Naive thymus-derived CD4-positive, alpha-beta T cell (primary cell): ENCODE measurements at places on chromosomes 4 and X. TPM values are rescaled to one million over a fixed set of nuclear protein-coding genes. Genes with fewer than 3 reads are reported as not detected.

Gene TMEM185A
- 17.0 TPM for total RNA-seq

Gene ZFYVE28
- 15.9 TPM for total RNA-seq

Gene AREG
- total RNA-seq, result 30.5 TPM

Gene PCDH7
- not detected in 2 replicates for total RNA-seq

Gene SHROOM2
- not detected for total RNA-seq

DNA sequence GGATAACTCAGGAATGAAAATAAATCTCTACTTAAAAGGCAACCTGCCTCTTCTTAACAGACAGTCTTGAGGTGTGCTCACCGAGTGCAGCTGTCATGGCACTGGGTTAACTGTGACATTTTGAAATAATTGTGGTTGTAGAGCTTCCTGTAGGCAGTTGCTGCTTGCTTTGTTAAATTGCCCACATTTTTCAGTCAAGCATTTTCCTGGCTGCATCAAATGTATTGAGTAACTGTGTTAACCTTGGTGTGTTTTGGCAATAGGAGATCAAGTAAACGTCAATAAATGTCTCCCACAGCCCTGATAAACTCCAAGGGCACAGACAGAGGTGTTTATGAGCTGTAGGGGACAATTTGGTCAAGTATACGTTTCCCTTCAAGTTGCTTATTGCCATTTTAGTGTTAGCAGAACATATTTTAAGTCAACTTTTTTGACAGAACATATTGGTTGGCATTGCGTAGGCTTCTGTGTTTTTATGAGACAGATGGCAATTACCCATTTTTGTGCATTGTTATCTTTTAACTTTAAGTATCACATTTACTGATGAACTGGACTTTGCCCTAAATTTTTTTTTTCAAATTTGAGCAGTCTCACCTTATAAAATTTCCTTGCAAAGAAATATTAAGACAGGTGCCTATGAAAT is 527.4 kb downstream of the C4orf33 start:
- no peak overlapping the region for H3K4me3 ChIP-seq
- H3K27me3 ChIP-seq, result no peaks in the 10 kb centered on the region
- no peak overlapping the region for H3K27ac ChIP-seq
- H3K36me3 ChIP-seq, result no peaks in the 10 kb centered on the region
- no peaks in the 10 kb centered on the region for H3K4me1 ChIP-seq

Gene MED12
- 86.3 TPM for total RNA-seq

Gene TRAPPC2
- total RNA-seq, result 20.7 TPM

- no peaks in the 10 kb centered on the region for H3K36me3 ChIP-seq
- H3K4me1 ChIP-seq, result no peaks in the 10 kb centered on the region
- H3K27ac ChIP-seq, result no peak overlapping the region
- DNase-seq, result no peak
- no peaks in the 10 kb centered on the region for H3K27me3 ChIP-seq
Measured at GRCh38 chr4:150648123-150648522, 66.2 kb downstream of the MAB21L2 start.

GRCh38 chrX:116306218-116306617 is 130.2 kb upstream of the SLC6A14 start:
- H3K27ac ChIP-seq, result no peak overlapping the region
- no peak overlapping the region for H3K4me3 ChIP-seq
- H3K4me1 ChIP-seq, result no peaks in the 10 kb centered on the region
- H3K27me3 ChIP-seq, result no peaks in the 10 kb centered on the region

Gene PDHA2
- not detected for total RNA-seq

Gene PROM1
- not detected in 2 replicates for total RNA-seq

Gene TLR8
- 0.56 TPM for total RNA-seq

Gene TMEM144
- total RNA-seq, result 0.34 TPM

DNA sequence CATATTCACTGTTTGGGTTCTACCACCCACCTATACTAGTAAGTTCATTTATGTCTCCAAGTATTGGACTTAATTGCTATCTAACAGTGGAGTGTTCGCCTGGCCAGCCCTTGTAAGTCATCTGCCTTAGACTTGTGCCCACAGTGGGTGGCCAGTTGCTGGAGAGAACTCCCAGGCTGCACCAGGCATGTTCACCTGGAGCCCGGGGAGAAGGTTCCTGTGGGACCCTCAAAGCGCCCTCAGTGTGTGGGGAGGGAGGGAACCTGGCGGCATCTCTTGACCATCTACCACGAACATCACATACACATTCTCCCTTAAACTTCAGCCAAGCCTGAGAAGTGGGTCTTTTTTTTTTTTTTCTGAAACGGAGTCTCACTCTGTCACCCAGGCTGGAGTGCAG is 138.1 kb downstream of the CPZ start:
- H3K27me3 ChIP-seq, result no peaks in the 10 kb centered on the region
- H3K4me3 ChIP-seq, result no peak overlapping the region
- H3K36me3 ChIP-seq, result no peaks in the 10 kb centered on the region

Gene AR
- not detected for total RNA-seq

Gene PRRG1
- total RNA-seq, result not detected in 2 replicates

DNA sequence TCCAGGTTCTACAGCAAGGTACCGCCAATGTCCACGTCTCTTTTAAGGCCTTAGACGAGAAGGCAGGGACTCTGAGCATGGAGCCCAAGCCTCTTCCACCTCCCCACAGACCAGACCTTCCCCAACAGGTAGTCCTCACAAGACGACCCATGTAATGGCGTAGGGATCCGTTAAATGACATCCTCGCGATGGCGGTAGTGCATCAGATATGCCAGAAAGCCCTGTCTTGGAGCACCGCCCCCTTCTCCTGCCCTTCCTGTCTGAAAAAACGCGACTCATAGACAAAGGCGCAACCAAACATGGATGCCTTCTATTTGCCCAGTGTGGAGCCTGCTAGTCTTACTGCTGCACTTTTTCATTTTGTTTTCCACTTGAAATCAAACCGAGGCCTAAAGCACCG is 185.4 kb downstream of the OR13H1 start:
- H3K27ac ChIP-seq, result peak overlapping the region; percentile 56
- H3K4me3 ChIP-seq, result no peak overlapping the region
- no peaks in the 10 kb centered on the region for H3K36me3 ChIP-seq
- no peaks in the 10 kb centered on the region for H3K4me1 ChIP-seq
- H3K27me3 ChIP-seq, result no peaks in the 10 kb centered on the region
- peak; percentile 85 for DNase-seq

DNA sequence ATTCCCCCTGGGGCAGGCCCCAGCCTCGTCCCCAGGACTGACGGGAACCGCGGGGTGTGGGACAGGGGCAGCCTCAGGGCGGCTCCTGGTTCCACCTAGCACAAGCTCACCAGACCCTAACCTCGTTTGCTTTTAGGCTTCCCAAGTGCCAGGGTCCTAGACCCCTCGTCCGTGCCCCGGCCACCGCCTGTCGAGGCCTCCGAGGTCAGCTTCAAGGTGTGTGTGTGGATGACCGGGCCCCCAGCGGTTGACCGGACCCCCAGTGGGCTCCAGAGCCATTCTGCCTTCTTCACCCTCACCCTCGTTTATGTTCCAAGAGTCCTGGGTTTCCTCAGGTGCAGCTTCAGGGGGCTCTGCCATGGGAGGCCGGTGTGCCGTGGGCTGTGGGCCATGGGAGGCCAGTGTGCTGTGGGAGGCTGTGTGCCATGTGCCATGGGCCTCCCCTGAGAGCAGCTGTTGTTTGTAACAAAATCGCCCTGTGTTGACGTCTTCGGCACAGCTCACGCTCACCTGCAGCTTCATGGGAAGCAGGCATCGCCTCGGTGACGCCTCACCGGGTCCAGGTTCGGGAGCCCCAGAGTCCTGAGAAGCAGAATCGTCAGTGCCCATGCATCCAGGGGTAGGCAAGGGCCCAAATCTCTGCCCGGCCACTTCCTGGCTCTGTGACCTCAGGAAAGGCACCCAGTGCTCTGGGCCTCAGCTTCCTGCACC is 43.0 kb upstream of the HMX1 start:
- H3K4me1 ChIP-seq, result no peaks in the 10 kb centered on the region
- no peaks in the 10 kb centered on the region for H3K36me3 ChIP-seq
- no peak overlapping the region for H3K27ac ChIP-seq
- DNase-seq, result no peak
- H3K4me3 ChIP-seq, result no peak overlapping the region
- no peaks in the 10 kb centered on the region for H3K27me3 ChIP-seq

DNA sequence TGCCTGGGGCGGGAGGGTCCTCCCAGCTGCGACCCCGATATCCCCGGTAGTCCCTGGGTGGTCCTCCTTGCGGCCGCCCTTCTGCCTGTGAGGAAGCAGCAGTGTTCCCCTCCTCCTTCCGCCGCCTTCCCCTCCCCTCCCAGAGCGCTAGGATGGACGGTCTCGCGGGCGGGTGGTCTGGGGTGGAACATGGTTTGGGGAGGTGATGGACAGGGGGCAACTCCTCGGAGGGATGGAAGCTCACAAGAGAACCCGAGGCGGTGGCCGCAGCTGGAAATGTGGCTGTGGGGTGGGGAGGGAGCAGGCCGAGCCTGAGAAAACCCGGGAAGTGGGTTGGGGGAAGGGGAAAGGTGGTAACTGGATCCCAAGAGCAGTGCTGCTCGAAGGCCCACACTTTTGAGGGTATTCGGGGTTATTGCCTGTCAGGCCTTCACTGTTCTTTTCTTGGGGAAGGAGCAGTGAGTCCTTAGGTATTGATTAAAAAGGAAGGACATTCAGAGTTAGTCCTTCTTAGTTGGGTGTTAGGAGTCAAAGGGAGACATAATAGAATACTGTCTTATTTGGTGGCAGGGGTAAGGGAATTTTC is 581 bp downstream of the UBE2K start:
- peaks cover 17% of the 10 kb centered on the region for H3K4me1 ChIP-seq
- peak overlapping the region; percentile 98 for H3K27ac ChIP-seq
- H3K27me3 ChIP-seq, result no peaks in the 10 kb centered on the region
- peak overlapping the region; percentile 94 for H3K4me3 ChIP-seq
- H3K36me3 ChIP-seq, result no peaks in the 10 kb centered on the region

DNA sequence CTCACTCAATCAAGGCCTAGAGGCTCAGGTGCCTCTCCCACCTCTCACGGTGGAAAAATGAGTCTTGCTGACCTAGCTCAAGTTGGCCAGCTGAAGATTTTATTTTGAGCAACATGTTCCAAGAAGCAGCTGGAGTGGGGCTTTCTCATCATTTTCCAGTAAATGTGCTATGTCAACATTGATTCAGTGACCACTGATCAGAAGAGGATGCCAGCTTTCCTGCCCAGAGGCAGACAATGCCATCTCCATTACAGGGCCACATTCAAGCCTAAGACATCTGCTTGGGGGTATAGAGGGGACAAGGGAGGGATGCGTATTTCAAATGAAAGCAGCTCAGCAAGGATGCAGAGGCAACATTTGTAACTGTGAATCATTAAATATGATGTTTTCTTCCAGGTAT is 3.0 kb downstream of the MEPE start:
- H3K27ac ChIP-seq, result no peak overlapping the region
- DNase-seq, result no peak
- H3K4me1 ChIP-seq, result no peaks in the 10 kb centered on the region
- H3K27me3 ChIP-seq, result no peaks in the 10 kb centered on the region

- no peak overlapping the region for H3K4me3 ChIP-seq
- H3K36me3 ChIP-seq, result no peaks in the 10 kb centered on the region
Measured at GRCh38 chr4:89658701-89659024, 178.3 kb downstream of the SNCA start.

Gene NRK
- not detected for total RNA-seq

GRCh38 chr4:7366180-7366945 is 68.4 kb downstream of the PSAPL1 start:
- no peaks in the 10 kb centered on the region for H3K4me1 ChIP-seq
- H3K4me3 ChIP-seq, result no peak overlapping the region
- H3K27ac ChIP-seq, result no peak overlapping the region
- H3K36me3 ChIP-seq, result no peaks in the 10 kb centered on the region

DNA sequence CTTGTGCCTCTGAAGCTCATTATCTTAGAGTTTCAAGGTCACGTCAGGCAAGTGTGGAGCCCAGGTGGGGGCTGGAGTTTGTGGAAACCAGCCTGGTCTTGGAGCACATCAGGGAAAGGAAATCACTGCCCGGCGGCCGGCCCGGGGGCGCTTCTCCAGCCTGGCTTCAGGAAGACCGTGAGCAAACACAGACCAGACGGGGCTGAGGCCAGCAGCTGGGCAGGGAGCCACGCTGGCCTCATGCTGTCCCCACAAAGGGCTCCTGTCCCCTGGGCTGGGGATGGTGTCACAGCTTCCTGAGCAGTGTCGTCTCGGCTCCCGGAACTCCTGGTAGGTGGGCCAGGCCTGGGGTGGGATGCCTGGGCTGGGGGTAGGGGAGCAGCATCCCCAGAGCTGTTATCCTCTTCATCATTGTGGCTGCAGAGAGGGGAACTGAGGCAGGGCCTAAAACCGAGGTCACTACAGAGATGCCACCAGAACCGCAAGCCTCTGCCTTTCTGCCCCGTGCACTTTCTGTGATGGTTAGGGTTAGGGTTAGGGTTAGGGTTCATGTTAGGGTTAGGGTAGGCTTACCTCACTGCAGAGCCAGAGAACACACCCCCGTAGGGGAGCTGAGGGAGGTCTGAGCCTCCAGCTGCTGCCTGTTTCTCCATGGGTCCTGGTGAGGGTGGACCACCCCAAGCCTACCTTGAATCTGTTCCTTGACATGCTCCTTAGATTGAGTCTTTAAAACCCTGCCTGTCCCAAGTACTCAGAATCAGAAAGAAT is 77.5 kb downstream of the HTRA3 start:
- no peak for DNase-seq
- no peaks in the 10 kb centered on the region for H3K27me3 ChIP-seq
- no peaks in the 10 kb centered on the region for H3K36me3 ChIP-seq
- no peaks in the 10 kb centered on the region for H3K4me1 ChIP-seq
- no peak overlapping the region for H3K27ac ChIP-seq

- no peak for DNase-seq
- no peak overlapping the region for H3K4me3 ChIP-seq
- H3K36me3 ChIP-seq, result no peaks in the 10 kb centered on the region
- H3K27me3 ChIP-seq, result no peaks in the 10 kb centered on the region
Measured at GRCh38 chrX:85024044-85024443, 20.4 kb downstream of the APOOL start.

DNA sequence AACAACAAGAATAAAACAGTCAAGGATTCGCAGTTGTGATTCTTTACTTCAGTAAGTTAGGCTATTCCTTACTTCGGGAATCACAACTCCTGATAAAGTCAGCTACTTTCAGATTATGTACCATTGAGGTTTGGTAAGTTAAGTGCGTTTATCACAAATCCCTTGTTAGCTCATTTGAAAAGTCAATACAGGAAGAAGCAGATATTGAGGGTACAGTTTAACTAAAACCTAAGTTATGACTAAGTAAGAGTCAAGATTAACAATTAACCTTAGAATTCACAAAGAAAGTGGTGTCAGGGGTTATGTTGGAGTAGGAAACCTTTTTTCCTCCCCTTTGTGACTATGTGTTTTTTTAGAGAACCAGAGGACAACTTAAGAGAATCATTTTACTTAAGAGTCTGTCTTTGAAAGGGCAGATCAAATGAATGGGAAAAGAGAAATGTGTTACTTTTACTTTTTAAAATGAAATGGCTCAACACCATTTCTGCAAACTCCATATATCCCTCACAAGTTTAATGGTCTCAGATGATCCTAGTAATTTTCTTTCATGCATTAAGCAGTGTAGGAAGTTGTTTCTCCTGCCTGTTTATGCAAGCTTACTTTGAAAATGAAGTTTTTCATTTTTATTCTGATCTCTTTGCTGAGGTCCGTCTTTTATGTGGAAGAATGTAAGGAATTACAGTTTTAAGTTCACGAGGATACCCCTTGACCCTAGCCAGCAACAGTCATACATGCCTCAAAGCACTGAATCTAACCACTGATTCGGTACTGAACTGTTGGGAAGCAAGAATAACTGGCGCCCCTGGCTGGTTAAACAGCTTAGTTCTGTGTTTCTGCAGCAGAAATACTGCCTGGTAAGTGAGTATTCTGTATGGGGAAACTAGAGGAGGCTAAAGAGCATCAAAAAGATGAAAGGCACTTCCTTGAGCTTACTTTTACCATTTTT is 211.7 kb downstream of the SLC4A4 start:
- no peaks in the 10 kb centered on the region for H3K27me3 ChIP-seq
- DNase-seq, result no peak
- H3K4me3 ChIP-seq, result no peak overlapping the region
- H3K36me3 ChIP-seq, result no peaks in the 10 kb centered on the region
- no peaks in the 10 kb centered on the region for H3K4me1 ChIP-seq
- H3K27ac ChIP-seq, result no peak overlapping the region

Gene FGFBP1
- total RNA-seq, result not detected
